ENCODE measurements at places on chromosomes 1 and 21.

DNA sequence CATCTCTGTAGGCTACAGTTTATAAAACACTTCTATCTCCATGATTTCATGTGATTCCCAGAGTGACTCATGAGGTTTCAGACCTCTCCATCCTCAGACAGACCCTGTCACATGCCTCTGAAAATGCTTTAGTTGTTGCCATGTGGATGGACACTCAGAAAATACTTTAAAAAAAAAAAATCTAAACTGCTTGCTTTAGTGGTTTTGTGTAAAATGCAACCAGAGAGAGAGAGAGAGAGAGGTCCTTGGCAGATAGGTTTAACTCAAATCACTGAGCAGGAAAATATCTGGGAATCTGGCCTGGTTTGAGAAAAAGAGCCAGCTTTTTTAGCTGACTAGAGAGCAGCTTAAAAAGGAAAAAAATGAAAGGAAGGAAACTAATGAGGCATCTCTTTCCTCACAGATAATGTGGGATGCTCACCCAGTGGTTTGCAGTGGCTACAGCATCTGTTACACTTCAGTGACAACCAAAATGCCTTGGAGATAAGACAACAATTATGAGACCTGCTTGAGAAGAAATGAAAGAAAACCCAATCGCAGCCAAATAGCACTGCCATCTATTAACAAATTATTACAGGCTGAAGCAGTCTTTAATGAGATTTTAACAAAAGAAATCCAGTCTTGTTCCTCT lies 54.6 kb upstream of the SYT14 start:
- no peak for DNase-seq

- DNase-seq, result no peak
Measured at GRCh38 chr1:206544562-206545257, 37.4 kb downstream of the RASSF5 start.

- no peak for DNase-seq
Measured at GRCh38 chr1:35564037-35564883, 6.7 kb downstream of the NCDN start.

- DNase-seq, result no peak
Measured at GRCh38 chr1:222443566-222443965, 104.3 kb downstream of the HHIPL2 start.

DNA sequence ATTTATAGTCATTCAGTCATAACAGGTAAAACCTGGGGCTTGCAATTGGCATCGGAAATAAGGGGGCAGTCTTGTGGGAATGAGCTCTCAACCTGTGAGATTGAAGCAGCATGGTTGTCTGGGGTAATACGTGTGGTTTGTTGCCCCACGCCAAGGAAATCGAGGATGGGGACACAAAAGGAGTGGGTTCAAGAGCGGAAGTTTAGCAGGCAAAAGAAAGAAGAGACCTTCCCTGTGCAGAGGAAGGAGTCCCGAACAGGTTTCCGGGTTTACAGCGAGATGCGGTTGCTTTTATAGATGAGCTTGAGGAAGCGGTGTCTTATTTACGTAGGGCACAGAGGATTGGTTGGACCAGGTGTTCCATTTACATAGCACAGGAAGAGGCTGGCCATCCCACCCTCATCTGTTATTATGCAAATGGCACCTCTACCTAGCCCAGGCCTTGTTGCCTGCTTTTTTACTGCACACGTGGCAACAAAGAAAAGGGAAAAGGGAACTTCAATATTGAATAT lies 37.3 kb downstream of the IFNAR1 start:
- no peak for DNase-seq

- DNase-seq, result no peak
Measured at GRCh38 chr1:204961765-204962419, 81.1 kb upstream of the CNTN2 start.

DNA sequence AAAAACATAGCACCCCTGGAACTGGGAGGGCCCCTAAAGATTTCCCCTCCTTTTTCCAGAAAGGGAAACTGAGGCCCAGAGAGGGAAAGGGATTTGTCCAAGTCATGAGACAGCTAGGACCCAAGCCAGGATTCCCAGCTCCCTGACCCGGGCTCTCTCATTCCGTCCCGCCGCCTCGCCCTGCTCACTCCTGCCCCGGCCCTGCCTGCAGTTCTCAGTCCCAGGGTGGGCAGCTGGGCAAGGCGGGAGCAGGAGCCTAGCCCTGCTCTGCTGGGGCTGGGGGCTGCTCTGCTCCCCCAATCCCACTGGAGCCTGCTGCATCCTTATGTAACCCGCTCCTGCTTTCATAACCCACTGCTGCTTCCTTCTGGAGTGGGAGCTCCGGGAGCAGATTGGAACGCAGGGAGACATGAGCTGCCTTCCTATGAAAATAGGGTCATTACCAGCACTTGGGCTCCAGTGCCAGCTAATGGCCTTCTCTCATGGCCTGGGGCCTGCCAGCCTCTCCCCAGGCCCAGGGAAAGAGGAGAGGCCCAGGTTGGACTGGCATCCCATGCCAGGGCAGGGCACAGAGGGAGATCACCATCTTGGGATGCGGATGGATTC lies 84.5 kb downstream of the CAMK2N1 start:
- DNase-seq, result no peak

All from cortex of kidney (tissue), 1 donor.